ENCODE measurements at places on chromosomes 2 and 18.

GRCh38 chr2:10169581-10169980 is 47.0 kb downstream of the RRM2 start:
- no peak for DNase-seq

DNA sequence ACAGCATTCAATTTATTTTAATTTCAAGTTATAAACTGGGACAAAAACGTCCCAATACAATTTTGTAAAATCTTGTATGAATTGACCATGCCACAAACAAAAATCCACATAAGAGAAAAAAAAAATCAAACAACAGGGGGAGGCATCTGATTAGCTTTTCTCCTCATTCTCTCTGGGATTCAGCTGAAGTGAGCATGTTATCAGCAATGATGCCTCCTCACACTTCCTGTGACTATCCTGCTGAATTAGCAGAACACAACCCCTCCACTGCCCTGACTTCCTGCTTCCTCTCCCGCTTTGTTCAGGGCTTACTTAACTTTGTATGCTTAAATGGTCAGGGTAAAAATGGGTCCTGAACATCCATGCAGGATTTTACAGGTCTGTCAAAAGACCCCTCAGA is 132.2 kb upstream of the ITGB6 start:
- DNase-seq, result peak; percentile 25

DNA sequence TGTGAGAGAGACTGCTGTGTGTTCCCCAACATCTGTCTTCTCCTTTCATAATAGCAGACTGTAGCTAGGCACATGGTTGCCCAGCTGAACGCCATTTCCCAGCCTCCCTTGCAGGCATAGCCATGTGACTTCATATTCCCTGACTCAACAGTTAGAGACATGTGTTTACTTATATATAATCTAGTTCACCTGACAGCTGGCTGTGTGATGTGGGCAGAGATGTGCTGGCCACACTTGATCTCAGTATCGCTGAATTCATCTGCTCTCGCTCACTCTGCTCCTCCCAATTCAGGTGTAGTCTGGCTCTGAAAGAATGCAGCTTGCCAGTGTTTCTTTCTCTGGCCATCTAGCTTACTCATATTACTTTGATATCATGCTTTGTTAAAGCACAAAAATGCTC is 52.3 kb upstream of the SEC11C start:
- no peak for DNase-seq

- DNase-seq, result no peak
Measured at GRCh38 chr18:65990174-65990690, 239.4 kb downstream of the CDH7 start.

- no peak for DNase-seq
Measured at GRCh38 chr2:222701233-222701632, 29.8 kb downstream of the MOGAT1 start.

- DNase-seq, result no peak
Measured at GRCh38 chr2:45452866-45453265, 158.2 kb downstream of the SRBD1 start.

DNA sequence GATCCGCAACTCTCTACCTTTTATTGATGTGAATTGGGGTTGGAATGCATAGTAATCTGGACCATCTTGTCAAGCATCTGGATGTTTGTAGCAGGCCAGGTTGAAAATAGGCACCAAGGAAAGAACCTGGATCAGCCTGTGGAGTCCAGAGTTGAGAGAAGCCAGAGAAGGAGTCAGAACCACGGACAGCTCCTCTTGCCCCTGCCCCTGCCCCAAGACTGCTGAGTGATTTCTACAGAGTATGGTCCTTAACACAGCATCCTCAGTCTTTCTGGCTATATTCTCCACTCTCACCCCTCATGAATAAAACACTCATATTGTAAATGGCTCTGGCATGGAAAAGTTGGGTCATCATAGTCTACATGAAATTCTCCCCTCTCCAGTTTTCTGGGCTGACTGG is 154.6 kb downstream of the LOXHD1 start:
- DNase-seq, result no peak

DNA sequence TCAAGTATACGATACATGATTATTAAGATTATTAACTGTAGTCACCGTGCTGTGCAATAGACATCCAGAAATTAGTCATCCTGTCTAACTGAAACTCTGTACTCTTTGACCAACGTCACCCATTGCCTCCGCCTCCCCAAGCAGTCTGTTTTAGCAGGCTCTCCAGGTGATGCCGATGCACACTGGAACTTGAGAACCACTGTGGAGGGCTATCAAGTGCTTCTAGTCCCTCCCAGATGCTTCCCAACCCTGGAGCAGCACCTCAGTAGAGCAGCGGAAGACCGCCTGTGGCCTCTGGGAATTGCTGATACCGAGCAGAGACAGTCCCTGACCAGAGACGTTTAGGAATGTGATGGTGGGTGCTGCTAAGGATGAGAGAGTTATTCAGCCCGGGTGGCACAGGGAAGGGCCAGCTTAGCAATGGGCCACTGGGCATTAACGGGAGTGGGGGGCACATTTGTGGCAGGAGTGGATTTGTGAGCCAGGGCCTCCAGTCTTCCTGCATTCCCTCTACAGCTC is 50.7 kb downstream of the LIPG start:
- DNase-seq, result no peak

DNA sequence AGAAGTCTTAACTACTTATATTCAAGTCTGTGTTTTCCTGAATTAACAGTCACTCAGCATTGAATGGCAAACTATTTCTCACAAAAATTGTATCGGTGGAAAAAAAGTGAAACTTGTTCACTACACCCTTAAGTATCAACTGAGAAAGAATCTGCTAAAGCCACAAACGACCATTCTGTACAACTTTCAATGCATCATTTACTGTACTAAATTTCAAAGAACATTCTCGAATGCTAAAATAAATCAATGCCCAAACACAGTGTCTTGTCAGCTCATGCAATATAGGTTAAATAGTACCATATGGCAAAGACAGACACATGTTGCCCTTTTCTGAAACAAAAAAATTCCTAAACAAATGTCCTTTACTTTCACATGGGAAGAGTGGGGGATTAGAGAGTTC is 9.0 kb downstream of the ZNF516 start:
- DNase-seq, result no peak

DNA sequence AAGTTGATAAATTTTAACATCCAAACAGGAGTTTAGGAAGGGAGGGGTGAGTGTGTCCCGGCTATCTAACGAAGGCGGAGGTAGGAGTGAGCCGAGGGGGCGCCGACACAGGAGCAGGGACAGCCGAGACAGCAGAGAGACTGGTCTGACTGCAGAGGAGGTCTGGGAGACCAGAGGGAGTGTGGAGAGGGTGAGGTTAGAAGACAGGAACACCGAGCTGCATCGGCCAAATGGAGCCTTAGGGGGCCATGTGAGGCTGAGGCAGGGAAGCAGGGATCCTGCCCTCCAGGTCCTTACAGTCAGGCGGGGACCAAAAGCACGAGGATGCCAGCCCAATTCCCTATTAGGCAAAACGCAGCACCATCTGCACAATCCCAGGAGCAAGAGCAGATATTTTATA is 67.0 kb downstream of the SFXN5 start:
- no peak for DNase-seq

GRCh38 chr2:234322766-234323465 is 174.0 kb downstream of the ARL4C start:
- DNase-seq, result no peak

DNA sequence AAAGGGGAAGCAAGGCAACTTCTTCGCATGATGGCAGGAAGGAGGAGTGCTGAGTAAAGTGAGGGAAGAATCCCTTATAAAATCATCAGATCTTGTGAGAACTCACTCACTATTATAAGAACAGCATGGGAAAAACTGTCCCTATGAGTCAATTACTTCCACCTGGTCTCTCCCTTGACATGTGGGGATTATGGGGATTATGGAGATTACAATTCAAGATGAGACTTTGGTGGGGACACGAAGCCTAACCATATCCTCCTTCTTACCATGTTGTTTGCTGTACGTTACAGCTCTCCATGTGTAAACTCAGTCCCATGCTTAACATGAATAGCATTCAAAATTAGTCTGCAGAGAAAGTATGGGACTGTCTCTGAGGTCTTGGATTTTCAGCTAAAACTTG is 1096.8 kb upstream of the ACVR2A start:
- DNase-seq, result no peak

GRCh38 chr2:159176555-159176954 is 109.9 kb downstream of the WDSUB1 start:
- no peak for DNase-seq

- no peak for DNase-seq
Measured at GRCh38 chr2:237931205-237931721, 35.6 kb upstream of the UBE2F start.

DNA sequence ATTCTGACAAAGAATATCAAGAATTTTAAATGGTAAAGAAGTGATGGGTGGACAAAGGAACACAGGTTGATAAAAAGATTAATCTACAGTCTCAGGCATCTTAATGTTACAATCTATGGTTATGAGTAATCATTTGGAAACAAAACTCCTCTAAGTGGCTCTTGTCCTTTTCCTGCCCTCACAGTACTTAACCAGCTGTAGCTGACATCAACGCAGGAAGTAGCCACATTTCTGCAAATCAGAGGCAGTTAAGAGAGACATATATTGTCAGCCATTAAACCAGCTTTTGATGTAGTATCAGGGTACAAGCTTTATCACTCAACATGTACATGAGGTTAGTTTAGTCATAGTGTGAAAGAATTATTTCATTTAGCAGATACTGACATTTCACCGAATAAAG is 244.6 kb downstream of the NR4A2 start:
- DNase-seq, result no peak

GRCh38 chr2:95029898-95030341 is 4.4 kb downstream of the MAL start:
- no peak for DNase-seq

DNA sequence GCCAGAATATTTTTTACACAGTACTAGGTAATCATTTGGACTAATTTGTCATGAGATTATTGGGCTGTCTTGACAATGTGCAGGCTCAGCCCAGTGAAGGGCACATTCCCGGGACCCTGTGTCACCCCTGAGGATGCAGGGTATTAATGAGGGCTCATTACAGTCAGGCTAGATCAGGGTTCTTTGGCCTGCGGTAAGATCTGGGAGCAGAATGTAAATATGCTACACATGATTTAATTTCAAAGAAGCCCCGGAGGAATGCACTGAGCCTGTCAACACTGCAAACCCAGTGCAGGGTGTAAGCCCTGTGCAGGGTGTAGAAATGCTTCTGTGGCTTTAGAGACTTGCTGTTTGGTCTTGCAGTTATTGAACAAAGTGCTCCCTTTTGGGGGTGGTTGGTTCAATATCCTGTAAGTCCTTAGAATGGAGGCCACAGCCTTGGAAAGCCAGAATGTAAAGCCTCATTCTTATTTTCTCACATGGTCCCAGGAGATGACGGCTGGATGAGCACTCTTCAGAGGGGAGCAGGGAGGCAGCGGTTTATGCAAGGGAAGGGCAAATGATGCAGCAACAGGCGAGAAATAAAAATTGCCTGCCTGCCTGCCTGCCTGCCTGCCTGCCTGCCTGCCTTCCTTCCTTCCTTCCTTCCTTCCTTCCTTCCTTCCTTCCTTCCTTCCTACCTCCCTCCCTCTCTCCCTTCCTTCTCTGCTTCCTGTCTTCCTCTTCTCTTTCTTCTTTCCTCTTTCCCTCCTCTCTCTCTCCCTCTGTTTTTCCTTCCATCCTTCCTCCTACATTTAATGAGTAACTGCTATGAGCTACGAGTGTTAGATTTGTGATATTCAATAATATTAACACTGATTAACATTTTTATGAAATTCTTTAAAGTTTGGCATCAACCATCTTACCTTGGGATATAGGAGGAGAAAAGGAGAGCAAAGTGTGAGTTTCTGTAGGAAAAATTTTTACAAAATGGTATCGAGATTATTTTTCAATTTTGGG is 148.8 kb downstream of the VAPA start:
- no peak for DNase-seq

DNA sequence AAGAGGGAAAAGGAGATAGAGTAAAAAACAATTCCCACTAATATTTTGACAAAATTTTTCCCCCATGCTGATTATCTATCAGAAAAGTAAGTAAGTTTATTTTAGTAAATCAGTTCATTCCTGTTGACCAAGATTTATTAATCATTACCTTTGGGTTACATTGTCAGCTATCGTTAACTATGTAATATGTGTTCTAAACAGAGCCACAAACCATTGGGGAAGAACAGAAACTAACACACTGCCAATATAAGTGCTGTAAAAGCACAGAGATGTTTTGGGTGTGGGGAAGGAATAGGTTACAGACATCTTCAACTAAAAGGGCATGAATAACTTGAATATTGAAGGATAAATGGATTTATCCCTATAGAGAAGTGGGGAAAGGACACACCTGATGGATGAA is 42.5 kb upstream of the ACADL start:
- DNase-seq, result no peak

GRCh38 chr18:27349284-27349882 is 164.3 kb upstream of the CHST9 start:
- DNase-seq, result no peak

GRCh38 chr2:169118060-169118459 is 48.7 kb downstream of the DHRS9 start:
- no peak for DNase-seq

DNA sequence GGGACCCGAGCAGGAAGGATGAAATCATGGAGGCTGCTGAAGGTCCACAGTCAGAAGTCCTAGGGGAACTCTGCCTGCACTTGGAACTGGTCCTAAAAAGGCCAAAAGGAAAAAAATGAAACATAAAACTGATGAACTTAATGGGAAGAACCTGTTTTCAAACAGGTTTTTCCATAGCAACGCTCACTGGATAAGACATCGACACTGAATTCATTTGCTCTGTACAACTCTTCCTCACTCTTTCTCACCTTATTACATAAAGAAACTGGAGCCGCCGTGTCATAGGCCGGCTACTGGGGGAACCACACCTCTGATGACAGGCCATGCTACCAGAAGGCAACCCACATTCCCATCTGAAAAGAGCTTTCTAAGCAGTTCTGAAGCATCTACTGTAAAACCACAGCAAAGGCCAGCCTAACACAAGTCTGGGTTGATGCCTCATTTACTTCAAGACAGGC is 83.6 kb downstream of the FARSB start:
- DNase-seq, result no peak

DNA sequence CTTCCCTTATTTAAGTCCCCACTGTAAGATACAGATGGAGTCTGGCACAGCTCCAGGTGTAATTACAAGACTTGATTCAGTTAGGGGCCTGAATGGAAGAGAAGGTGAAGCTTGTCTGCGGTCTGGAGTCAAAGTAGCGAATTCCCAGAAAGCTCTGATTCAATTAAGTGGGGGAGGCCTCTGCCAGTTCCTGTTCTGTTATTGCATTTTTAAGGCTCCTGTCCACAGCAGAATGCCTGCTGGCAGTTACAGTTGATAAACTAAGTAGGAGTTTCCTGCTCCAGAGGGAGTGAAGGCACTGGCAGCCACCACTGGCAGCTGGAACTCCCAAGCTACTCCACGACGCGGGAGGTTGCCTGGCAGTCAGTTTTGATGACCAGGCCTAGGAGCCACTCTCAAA is 181.1 kb downstream of the SOCS6 start:
- DNase-seq, result no peak

- no peak for DNase-seq
Measured at GRCh38 chr2:10864251-10864650, 47.5 kb upstream of the KCNF1 start.

All from CD4-positive, alpha-beta T cell treated with Interleukin-1 beta for 1 hour (primary cell).